CD4-positive, alpha-beta T cell treated with Interferon alpha-2 for 1 hour (primary cell): ENCODE measurements at places on chromosomes 12 and 14.

GRCh38 chr12:121337416-121337815 is 14.8 kb downstream of the ANAPC5 start:
- DNase-seq: no peak

GRCh38 chr12:93663006-93663728 is 14.0 kb upstream of the CRADD start:
- DNase-seq: no peak

DNA sequence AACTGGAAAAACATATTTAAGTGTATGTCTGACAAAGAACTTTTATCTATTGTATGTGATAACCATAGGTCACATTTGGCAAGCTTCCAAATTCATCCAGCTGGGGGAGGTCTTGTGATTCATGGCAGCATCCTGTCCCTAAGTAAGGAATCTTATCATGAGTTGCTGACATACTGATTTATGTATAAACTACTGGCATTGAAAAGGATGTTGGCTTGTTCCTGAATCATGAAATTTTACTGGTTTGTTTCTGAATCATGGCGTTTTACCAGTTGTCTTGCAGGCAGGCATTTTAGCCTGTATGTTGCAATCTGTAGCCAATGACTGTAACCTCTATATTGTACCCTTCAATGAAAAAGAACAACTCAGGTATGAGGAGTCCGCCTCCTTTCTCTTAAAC is 244.8 kb downstream of the IPO8 start:
- no peak for DNase-seq

DNA sequence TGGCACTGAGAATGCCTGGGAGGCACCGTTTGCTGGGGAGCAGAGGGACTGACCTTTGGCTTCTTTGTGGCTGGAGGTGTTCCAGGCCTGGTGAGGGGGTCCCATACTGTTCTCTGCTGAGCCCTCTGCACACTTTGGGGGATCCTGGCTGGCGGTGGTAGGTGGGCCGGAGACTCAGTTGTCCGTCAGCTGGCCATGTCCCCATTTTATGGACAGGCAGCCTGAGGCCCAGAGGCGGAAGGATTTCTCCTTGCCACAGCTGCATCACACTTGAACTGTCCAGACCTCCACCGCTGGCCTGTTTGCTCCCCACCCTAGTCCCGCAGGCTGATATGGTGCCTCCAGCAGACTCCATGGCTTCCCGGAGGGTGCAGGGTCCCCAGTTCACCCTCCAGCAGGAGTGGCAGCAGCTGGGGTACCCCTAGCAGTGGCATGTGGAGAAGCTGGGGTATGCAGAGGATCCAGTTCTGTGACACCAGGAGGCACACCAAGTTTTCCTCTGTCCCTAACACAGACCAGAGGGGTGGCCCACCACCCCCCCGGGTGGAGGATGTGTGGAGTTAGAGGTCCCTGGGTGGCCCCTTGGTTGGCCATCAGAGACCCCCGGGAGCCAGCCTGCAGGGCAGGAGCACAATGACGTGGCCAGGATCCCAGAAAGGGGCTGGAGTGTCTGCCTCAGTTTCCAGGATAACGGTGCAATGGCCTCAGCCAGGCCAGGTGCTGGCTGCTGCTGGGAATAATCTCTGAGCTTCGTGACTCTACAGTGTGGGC is 14.8 kb downstream of the SLC25A29 start:
- DNase-seq: no peak

GRCh38 chr12:82474798-82475184 is 116.5 kb downstream of the METTL25 start:
- DNase-seq: no peak

GRCh38 chr14:84929834-84930233 is 600.1 kb upstream of the FLRT2 start:
- no peak for DNase-seq

DNA sequence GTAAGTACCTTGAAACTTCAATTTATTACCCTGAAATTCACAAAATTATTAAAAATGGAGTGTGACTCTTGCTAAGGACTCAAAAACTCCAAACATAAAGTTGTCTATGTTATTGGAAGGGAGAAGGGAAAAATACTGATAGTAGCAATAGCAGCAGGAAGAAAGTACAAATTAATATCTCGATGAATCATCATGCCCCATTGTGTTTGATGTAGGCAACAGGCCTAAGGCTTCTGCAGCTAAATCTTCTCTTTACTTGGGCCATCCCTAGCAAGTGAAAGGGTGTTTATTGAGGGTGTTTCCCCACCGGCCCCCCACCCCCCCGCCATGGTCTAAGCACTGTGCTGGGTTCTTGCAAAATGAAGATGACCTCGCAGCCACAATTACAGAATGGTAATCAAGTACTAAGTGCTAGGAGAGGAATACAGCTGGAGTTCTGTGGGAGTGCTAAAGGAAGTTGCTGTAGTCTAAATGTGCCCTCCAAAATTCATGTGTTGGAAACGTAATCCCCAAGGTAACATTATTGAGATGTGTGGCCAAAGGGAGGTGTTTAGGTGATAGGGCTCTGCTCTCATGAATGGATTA is 76.5 kb downstream of the SNAPC1 start:
- DNase-seq: no peak

GRCh38 chr12:96501133-96501761 is 11.9 kb downstream of the CFAP54 start:
- peak; percentile 69 for DNase-seq

DNA sequence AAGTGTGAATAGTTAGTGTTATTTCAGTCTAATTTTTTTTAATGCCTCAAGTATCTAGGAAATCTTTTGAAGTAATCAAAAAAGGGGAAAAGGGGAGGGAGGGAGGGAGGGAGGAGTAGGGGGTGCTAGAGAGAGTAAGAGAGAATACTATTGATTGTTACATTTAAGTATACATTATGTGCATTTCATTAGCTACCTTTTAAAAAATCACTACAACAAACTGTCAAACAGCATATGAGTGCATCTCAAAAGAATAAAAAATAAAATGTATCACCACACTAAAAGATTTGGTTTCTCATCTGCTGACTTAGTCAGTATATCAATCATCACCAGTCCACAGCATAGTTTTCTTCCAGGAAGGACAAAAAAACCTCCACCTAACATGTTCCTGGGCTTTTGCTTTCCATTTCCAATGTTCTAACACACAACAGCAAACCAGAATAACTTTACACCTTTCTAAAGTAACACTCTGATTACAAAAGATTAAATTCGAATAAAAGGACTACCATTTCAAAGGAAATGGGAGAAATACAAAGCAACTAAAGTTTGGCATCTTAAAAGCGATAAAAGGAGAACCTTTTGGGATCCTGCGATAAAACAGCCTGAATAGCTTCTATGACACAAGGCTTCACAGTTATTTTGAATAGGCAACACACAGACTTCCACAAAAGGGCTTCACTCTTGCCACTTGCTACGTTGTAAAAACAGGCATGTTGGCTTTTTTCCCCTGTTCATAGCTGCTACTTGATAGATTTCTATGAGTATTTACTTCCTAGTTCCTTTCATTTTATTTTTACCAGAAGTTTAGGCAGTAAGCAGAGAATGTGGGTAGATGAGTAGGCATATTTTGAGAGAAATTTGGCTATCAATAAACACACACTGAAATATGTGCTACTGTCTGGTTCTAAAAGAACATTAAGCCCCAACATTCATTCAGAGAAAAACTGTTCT is 160.9 kb downstream of the EPS8 start:
- DNase-seq: no peak

DNA sequence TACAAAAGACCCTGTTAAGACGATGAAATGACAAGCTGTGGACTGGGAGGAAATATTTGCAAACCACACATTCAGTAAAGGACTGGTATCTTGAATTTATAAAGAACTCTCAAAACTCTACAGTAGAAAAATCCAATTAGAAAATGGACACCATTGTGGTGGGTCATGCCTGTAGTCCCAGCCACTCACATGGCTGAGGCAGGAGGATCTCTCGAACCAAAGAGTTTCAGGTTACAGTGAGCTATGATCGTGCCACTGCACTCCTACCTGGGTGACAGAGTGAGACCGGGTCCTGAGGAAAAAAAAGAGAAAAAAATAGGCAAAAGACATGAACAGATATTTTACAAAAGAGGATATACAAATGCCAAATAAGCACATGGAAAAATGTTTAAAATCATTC is 41.9 kb downstream of the TTC6 start:
- no peak for DNase-seq

DNA sequence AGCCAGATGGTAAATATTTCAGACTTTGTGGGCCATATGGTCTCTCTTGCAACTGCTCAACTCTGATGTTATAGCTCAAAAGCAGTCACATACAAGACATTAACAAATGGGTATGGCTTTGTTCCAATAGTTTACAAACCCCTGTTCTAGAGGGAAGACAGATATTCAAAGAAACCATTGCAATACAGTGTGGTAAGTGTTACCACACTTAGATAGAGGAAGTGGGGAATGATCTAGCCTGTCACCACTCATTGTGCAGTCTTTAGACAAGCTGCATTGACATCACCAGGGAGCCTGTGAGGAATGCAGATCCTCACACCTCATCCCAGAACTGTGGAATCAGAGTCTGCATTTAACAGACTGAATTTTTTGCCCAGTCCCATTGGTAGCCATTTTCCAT is 80.0 kb upstream of the RGS6 start:
- DNase-seq: no peak

- DNase-seq: no peak
These were observed 125.7 kb upstream of the DDHD1 start for GRCh38 chr14:53278602-53279506.

DNA sequence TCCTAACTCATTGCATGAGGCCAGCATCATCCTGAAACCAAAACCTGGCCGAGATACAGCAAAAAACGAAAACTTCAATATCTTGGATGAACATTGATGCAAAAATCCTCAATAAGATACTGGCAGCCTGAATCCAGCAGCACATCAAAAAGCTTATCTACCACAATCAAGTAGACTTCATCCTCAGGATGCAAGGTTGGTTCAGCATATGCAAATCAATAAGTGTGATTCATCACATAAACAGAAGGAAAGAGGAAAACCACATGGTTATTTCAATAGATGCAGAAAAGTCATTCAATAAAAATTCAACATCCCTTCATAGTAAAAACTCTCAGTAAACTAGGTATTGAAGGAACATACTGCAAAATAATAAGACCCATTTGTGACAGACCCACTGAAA is 56.5 kb upstream of the PPFIA2 start:
- no peak for DNase-seq

DNA sequence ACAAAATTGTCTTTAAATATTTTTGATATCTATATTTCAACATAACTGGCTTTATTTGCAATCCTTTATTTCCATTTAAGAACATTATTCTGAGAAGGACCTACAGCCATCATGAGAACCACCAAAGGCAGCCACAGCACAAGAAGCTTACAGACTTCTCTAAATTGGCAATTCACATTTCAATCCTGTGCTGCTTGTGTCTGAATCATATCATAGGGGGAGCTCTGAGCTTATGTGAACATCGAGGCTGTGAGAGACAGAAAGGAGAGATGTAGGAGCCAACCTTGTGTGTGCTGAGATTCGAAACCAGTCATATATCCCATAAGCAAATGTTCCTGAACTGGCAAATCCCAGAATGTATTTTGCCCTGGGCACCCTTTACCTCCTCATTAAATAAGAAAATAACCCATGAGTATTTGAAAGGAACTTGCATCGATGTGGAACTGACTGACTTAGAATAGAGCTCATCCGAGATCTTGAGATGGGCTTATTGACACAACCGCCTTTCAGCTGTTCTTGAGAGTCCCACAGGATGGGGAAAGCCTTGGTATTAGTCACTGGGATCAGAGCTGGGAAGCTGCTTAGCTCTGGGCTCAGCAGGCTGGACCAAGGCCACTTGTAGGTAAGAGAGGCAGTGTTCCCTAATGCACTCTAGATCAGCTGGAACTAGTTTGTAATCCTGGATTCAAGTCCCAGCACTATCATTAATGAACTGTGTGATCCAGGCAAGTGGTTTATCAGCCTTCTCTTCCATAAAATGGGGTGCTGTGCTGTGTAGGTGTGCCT is 329.8 kb downstream of the CACNA1C start:
- DNase-seq: no peak

GRCh38 chr12:118980407-118981014 is 830 bp upstream of the SRRM4 start:
- no peak for DNase-seq

- no peak for DNase-seq
These were observed 1104.0 kb downstream of the SLC6A15 start for GRCh38 chr12:83808591-83808990.

- DNase-seq: no peak
These were observed 90.4 kb downstream of the LRP6 start for GRCh38 chr12:12176402-12176801.

DNA sequence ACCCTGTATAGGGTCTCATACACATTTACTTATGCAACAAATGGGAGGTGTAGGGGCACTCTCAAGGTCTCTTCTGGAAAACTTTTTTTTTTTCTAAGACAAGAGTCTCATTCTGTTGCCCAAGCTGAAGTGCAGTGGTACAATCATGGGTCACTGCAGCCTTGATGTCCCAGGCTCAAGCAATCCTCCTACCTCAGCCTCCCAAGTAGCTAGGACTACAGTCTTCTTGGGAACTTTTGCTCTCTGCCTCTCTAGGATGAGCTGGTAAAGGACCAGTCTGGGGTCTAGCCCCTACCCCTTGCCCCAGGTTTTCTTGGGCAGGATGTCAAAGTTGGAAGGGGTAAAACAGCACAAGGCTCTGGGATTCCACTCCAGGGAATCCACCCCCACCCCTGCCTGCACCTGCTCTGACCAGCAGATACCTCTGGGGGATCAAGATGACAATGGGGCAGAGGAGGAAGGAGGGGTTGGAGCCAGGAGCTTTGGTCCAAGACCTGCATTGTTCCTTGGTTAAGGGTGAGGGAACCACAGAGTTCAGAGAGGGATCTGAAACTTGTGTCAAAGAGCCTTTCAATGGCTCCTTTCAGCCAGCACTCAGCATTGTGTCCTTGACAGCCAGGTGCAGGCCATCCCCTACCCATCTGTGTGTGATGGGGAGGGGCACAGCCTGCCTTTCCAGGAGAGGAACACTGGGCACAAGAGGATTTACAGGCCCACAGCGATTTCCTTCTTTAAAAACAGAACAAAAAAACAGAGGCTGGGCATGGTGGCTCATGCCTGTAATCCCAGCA is 12.2 kb downstream of the CTDSP2 start:
- no peak for DNase-seq

GRCh38 chr12:45685680-45686079 is 43.8 kb upstream of the ARID2 start:
- no peak for DNase-seq

DNA sequence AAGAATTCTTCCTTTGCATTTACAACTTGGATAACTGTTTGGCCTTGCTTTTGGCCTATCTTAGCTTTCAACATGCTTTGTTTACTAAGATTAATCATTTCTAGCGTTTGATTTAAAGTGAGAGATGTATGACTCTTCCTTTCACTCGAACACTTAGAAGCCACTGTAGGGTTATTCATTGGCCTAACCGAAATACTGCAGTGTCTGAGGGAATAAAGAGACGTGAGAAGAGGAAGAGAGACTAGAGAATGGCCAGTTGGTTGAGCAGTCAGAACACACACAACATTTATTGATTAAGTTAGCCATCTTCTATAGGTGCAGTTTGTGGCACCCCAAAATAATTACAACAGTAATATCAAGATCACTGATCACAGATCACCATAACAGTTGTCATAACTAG is 62.3 kb upstream of the CCDC175 start:
- DNase-seq: no peak

- DNase-seq: no peak
These were observed 803.5 kb downstream of the FLRT2 start for GRCh38 chr14:86333493-86333892.
